ENCODE measurements at places on chromosomes 7 and 10.

GRCh38 chr7:40711706-40712105, 576.9 kb downstream of the SUGCT start:
- DNase-seq = no peak

GRCh38 chr10:132306864-132307751, 642 bp downstream of the STK32C start:
- no peak for DNase-seq

DNA sequence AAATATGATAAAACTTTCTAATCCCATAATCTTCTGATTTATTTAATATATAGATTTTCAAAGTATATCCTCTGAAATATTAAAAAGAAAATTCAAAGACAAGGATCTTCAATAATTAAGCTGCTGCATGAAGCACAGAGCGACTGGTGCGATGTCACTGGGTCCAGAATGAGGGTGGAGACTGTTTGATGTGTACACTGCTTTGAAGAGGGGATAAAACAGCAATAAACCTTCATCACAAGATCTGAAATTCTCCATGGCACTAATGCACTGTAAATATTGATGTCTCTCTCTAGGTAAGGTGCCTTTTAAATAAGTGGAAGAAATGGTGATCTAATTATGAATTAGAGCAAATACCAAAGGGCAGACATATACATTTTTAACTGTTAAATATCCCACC, 337.8 kb downstream of the PARD3 start:
- DNase-seq = no peak

GRCh38 chr7:16471933-16472332, 6.4 kb upstream of the SOSTDC1 start:
- DNase-seq = no peak

GRCh38 chr10:132459301-132460003, 62.5 kb downstream of the PWWP2B start:
- no peak for DNase-seq

DNA sequence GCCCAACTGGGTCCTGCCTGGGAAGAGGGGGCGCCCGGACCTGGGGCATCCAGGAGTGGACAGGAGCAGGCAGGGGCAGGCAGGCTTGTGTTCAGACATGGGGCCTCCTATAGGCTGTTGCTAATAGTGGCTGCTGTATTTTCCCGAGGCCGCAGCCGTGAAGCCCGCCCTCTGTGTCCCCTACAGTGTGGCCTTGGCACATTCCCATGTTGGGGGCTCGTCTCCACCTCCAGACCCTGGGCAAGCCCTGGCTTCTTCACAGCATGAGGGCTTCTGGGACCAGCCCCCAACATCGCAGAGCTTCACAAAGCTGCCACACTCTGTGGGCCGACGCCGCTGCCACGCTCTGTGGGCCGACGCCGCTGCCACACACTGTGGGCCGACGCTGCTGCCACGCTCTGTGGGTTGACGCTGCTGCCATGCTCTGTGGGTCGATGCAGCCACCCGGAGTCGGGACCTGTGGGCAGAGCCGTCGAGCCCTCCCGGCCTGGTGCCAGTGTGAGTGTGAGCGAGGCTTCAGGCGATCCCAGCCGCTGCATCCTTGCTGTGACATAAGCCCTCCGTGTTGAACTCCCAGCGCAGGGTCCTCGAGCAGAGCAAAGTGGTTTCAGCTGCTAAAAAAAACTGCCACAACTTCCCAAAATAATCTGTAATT, 109.0 kb downstream of the INPP5A start:
- DNase-seq = no peak

GRCh38 chr7:33964417-33965182, 59.3 kb downstream of the BMPER start:
- DNase-seq = no peak

DNA sequence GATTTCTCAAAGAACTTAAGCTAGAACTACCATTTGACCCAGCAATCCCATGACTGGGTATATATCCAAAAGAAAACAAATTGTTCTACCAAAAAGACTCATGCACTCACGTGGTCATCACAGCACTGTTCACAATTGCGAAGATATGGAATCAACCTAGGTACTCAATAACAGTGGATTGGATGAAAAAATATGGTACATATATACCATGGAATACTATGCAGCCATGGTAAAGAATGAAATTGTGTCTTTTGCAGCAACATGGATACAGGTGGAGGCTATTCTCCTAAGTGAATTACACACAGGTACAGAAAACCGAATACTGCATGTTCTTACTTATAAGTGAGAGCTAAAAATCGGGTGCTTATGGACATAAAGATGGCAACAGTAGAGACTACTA, 61.8 kb downstream of the PIK3CG start:
- DNase-seq = no peak

- no peak for DNase-seq
Measured at GRCh38 chr10:29537799-29538198, 97.0 kb downstream of the SVIL start.

GRCh38 chr10:58516119-58516518, 3.4 kb downstream of the BICC1 start:
- DNase-seq = no peak

- DNase-seq = no peak
Measured at GRCh38 chr7:157281221-157281998, 55.4 kb upstream of the DNAJB6 start.
